ENCODE measurements at places on chromosomes 13 and 19. TPM values are rescaled to one million over a fixed set of nuclear protein-coding genes. Genes with fewer than 3 reads are reported as not detected.

DNA sequence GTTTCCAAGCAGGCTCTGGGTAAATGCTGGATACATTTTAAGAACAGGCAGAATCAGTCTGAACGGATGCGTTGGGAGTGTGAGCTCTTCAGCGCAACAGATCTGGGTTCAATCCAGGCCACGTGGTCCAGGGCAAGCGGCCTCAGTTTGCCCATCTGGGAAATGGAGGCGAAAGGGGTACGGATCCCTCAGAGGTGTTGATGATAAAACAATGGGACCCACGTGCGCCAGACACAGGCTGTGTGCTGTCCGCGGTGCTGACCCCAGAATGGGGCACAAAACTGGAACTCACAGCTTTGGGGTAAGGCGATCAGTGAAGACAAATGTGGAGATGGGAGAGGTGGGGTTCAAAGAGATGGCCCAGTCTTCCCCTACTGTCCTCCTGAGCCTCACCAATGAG lies 13.1 kb upstream of the PDE4C start:
- no peaks in the 10 kb centered on the region for H3K4me1 ChIP-seq
- DNase-seq, result no peak
- H3K4me3 ChIP-seq, result no peak overlapping the region
- peaks cover 3% of the 10 kb centered on the region for H3K27me3 ChIP-seq

GRCh38 chr13:27526516-27526915 lies 76.2 kb upstream of the MTIF3 start:
- no peak for DNase-seq
- no peak overlapping the region for H3K27ac ChIP-seq
- H3K4me1 ChIP-seq, result no peaks in the 10 kb centered on the region
- no peaks in the 10 kb centered on the region for H3K36me3 ChIP-seq
- no peaks in the 10 kb centered on the region for H3K27me3 ChIP-seq

The MISP gene
- polyA plus RNA-seq, result not detected

GRCh38 chr19:32680986-32681385 lies 5.3 kb downstream of the RGS9BP start:
- H3K4me1 ChIP-seq, result no peaks in the 10 kb centered on the region
- H3K4me3 ChIP-seq, result no peak overlapping the region
- peaks cover 21% of the 10 kb centered on the region for H3K27me3 ChIP-seq

The CCL25 gene
- polyA plus RNA-seq, result not detected

The RASGRP4 gene
- not detected for polyA plus RNA-seq

- H3K4me1 ChIP-seq, result no peaks in the 10 kb centered on the region
- H3K4me3 ChIP-seq, result no peak overlapping the region
- no peaks in the 10 kb centered on the region for H3K36me3 ChIP-seq
- peaks cover 4% of the 10 kb centered on the region for H3K27me3 ChIP-seq
- no peak for DNase-seq
- H3K27ac ChIP-seq, result no peak overlapping the region
Observed at GRCh38 chr19:1685046-1685445, 32.6 kb upstream of the TCF3 start.

The CEACAM16 gene
- polyA plus RNA-seq, result not detected

- peak; percentile 81 for DNase-seq
- peaks cover 8% of the 10 kb centered on the region for H3K36me3 ChIP-seq
- H3K4me1 ChIP-seq, result peaks cover 2% of the 10 kb centered on the region
- H3K27ac ChIP-seq, result peak within 1 kb of the TSS; percentile 92
- H3K27me3 ChIP-seq, result no peaks in the 10 kb centered on the region
Observed at GRCh38 chr19:35154525-35155406, at the start of gene FXYD5. Gene FXYD5 (plus strand): TSS chr19:35154735. CDS start chr19:35155551, 816 bp downstream.

GRCh38 chr19:53897459-53897858 lies 11.6 kb upstream of the CACNG7 start:
- H3K27me3 ChIP-seq, result no peaks in the 10 kb centered on the region
- no peaks in the 10 kb centered on the region for H3K36me3 ChIP-seq
- H3K4me3 ChIP-seq, result no peak overlapping the region
- H3K27ac ChIP-seq, result no peak overlapping the region

GRCh38 chr19:50925734-50926133 lies 14.5 kb upstream of the KLK4 start:
- H3K4me1 ChIP-seq, result no peaks in the 10 kb centered on the region
- DNase-seq, result no peak
- H3K36me3 ChIP-seq, result no peaks in the 10 kb centered on the region
- no peak overlapping the region for H3K4me3 ChIP-seq
- no peak overlapping the region for H3K27ac ChIP-seq

The ZNF534 gene
- polyA plus RNA-seq, result 0.06 TPM

The MCEMP1 gene
- polyA plus RNA-seq, result not detected

DNA sequence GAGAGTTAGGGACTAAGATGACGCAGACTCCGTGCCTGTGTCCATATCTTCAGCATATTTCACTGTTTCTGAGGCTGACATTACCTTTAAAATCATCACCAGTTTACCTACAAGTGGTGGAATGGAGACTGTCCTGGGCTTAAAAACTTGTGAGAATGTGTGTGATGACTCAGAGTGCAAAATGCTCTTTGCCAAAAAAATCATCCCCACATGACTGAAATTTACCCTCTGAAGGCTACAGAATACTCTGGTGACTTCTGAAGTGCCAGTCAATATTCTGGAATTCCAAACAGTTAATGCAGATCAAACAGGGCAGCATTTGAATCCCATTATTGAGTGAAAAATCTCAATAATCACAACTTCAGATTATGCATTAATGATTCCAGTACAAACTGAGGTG lies 901.4 kb downstream of the EFNB2 start:
- H3K4me3 ChIP-seq, result no peak overlapping the region
- no peaks in the 10 kb centered on the region for H3K36me3 ChIP-seq
- H3K27me3 ChIP-seq, result no peaks in the 10 kb centered on the region
- H3K27ac ChIP-seq, result no peak overlapping the region
- no peaks in the 10 kb centered on the region for H3K4me1 ChIP-seq
- DNase-seq, result peak; percentile 11

DNA sequence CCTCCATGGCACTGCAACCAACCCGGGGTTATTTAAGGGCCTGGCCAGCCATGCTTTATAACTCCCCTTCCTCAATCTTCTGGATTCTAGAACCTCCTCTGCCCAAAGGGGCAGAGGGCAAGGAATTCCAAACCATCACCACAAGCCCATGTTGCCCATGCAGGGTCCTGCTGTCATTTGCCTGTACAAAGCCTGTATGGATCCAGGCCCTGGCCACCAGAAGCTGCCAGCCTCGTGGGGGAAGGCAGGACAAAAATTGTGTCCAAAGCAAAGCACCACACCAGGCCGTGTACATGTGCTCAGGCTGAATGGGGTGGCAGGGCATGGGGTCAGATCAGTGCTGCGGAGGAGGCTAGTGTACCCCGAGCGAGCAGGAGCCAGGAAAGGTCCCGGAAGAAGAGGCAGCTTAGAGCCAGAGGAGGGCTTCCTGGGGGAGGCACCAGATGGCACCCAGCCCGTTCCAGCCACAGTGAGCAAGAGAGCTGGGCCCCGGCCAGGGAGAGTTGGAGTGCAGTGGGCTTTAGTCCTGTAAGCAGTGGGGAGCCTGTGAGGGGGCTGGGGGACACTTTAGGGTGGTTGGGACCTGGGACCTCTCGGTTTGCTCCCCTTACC lies 35.8 kb downstream of the CAPN12 start:
- peaks cover 75% of the 10 kb centered on the region for H3K36me3 ChIP-seq
- no peaks in the 10 kb centered on the region for H3K27me3 ChIP-seq
- no peak overlapping the region for H3K27ac ChIP-seq
- no peak overlapping the region for H3K4me3 ChIP-seq
- peaks cover 51% of the 10 kb centered on the region for H3K4me1 ChIP-seq
- DNase-seq, result no peak

DNA sequence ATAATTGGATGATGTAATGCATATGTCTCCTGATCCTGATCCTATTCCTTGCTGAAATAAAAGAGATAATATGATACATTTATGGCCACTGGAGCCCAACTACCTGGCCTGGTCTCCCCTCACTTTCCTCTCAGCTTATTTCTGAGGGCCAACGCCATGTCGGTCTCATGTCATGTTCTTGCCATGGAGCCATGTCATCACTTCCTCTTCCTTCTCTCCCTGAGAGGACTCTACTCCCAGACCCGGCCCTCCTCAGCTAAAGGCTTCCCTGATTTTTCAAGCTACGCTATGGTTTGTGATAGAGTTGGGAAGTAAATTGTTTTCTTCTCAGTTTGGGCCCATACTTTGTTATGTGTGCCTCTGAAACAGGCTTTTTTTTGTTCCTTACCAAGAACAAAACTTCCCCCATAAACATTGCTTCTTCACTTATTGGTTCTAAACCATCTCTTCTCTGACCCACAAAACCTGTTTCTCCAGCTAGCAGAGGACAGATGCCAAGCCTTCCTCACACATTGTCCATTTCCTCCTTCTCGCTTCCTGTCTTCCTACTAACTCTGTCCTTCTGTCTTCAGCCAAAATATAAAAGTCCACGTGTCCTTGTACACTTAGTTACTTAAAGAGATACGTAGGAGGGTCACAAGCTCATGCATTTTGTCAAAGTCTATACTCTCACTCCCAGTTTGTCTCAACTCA lies 319.9 kb upstream of the DACH1 start:
- no peak overlapping the region for H3K27ac ChIP-seq
- H3K27me3 ChIP-seq, result no peaks in the 10 kb centered on the region
- DNase-seq, result no peak
- H3K36me3 ChIP-seq, result no peaks in the 10 kb centered on the region
- no peak overlapping the region for H3K4me3 ChIP-seq

DNA sequence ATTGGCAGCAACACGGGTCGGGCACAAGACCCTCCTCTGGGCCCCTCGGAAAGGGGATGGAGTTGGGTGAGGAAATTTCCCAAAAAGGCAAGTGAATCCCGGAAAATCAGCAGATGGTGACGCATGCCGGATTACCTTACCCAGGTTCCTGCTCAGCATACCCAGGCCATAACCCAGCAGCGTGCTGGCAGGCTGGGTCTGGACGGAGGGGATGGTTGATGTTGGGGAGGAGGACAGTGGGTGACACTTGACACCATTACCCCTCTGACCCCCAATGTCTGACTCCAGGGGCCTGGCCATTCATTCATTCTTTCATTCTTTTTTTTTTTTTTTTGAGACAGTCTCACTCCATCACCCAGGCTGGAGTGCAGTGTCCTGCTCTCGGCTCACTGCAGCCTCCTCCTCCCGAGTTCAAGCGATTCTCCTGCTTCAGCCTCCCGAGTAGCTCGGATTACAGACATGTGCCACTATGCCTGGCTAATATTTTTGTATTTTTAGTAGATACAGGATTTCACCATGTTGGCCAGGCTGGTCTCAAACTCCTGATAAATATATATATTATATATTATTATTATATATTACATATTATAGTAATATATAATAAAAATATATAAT lies 799 bp downstream of the PVR start:
- H3K27me3 ChIP-seq, result no peaks in the 10 kb centered on the region
- peaks cover 10% of the 10 kb centered on the region for H3K4me1 ChIP-seq
- peak; percentile 28 for DNase-seq
- H3K36me3 ChIP-seq, result peaks cover 12% of the 10 kb centered on the region

The PCDH20 gene
- polyA plus RNA-seq, result not detected

- peaks cover 6% of the 10 kb centered on the region for H3K4me1 ChIP-seq
- H3K36me3 ChIP-seq, result no peaks in the 10 kb centered on the region
- DNase-seq, result peak; percentile 98
- no peaks in the 10 kb centered on the region for H3K27me3 ChIP-seq
- H3K4me3 ChIP-seq, result no peak overlapping the region
- H3K27ac ChIP-seq, result peak overlapping the region; percentile 57
Observed at GRCh38 chr19:2549701-2550191, 73.8 kb downstream of the GADD45B start.

The SOX1 gene
- not detected for polyA plus RNA-seq

The ZNF865 gene
- polyA plus RNA-seq, result 1.2 TPM

DNA sequence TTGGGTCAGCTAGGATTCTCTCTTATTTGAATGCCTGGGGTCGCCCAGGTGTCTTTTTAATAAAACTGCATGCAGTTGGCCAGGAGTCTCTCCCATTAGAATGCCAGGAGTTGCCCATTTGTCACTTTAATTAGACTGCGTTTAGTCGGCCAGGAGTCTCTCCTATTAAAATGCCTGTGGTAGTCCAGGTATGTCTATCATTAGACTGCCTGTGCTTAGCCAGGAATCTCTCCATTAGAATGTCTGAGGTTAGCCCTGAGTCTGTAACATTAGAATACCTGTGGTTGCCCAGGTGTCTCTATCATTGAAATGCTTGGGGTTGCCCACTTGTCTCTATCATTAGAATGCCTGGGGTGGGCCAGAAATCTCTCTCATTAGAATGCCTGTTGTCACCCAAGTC lies 1470.9 kb downstream of the UQCRFS1 start:
- no peak overlapping the region for H3K27ac ChIP-seq
- no peaks in the 10 kb centered on the region for H3K4me1 ChIP-seq
- H3K27me3 ChIP-seq, result no peaks in the 10 kb centered on the region
- H3K4me3 ChIP-seq, result no peak overlapping the region
- no peaks in the 10 kb centered on the region for H3K36me3 ChIP-seq

GRCh38 chr19:33388725-33389420 lies 15.4 kb downstream of the CEBPG start:
- H3K27me3 ChIP-seq, result no peaks in the 10 kb centered on the region
- peaks cover 3% of the 10 kb centered on the region for H3K36me3 ChIP-seq

DNA sequence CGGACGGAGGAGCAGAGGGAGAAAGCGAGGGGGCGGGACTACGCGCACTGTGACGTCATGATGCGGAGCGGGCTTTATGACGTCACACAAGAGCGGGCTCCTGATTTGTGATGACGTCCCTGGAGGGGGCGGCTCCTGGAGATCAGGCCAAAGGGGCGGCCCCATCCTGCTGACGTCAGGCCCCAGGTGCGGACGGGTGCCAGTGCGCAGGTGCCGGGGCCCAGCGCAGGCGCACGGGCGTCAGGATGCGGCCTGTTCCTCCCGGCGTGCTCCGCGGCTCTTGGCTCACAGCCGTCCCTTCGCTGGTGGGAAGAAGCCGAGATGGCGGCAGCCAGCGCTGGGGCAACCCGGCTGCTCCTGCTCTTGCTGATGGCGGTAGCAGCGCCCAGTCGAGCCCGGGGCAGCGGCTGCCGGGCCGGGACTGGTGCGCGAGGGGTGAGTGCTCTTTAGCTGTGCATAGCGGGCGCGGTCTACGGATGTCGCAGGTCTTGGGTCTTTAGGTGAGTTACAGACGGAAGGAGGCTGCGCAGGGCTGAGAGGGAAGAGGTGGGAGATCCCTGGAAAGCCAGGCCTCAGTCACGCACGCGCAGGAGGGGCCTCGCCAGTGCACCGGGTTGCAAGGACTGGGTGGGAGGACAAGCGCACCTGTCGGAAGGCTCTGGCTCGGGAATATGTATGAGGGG lies at the start of the genes EMC10 and GARIN5A:
Gene EMC10 (plus strand): TSS at position 284 of the 683 bp plus-strand sequence. CDS start 38 bp downstream, at position 322.
Gene GARIN5A (minus strand): TSS at position 625 of the 683 bp plus-strand sequence. CDS start 460 bp downstream, at position 165.
- peak within 1 kb of the TSS; percentile 96 for H3K4me3 ChIP-seq
- H3K4me1 ChIP-seq, result no peaks in the 10 kb centered on the region
- peak within 1 kb of the TSS; percentile 63 for H3K27ac ChIP-seq
- no peaks in the 10 kb centered on the region for H3K27me3 ChIP-seq
- H3K36me3 ChIP-seq, result peaks cover 7% of the 10 kb centered on the region
- DNase-seq, result peak; percentile 90

- peak overlapping the region; percentile 30 for H3K27ac ChIP-seq
- H3K27me3 ChIP-seq, result no peaks in the 10 kb centered on the region
- DNase-seq, result no peak
- peaks cover 3% of the 10 kb centered on the region for H3K4me1 ChIP-seq
Observed at GRCh38 chr13:99087954-99088491, 110.2 kb upstream of the DOCK9 start.

DNA sequence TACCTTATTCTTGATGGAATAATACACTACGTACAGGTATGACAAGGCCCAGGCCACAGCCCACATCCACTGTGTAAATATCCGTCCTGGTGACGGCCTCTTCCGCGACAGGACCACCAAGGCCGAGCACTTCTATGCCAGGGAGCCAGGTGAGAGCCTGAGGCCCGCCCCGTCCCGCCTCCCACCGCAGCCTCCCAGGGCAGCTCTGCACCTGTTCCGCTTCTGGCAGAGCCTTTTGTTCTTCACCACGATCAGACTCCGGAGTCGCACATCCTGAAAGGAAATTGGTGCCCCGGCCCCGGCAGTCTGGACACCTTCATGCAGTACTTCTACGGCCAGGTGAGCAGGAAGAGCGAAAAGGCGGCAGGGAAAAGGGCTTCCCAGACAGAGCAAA lies 10.6 kb upstream of the ZNF358 start:
- DNase-seq, result no peak
- H3K4me3 ChIP-seq, result no peak overlapping the region
